Amniotic stem cell (primary cell): ENCODE measurements at places on chromosomes 2 and 18.

- no peak for DNase-seq
Measured at GRCh38 chr18:23460285-23461273, 7.5 kb downstream of the RIOK3 start.

DNA sequence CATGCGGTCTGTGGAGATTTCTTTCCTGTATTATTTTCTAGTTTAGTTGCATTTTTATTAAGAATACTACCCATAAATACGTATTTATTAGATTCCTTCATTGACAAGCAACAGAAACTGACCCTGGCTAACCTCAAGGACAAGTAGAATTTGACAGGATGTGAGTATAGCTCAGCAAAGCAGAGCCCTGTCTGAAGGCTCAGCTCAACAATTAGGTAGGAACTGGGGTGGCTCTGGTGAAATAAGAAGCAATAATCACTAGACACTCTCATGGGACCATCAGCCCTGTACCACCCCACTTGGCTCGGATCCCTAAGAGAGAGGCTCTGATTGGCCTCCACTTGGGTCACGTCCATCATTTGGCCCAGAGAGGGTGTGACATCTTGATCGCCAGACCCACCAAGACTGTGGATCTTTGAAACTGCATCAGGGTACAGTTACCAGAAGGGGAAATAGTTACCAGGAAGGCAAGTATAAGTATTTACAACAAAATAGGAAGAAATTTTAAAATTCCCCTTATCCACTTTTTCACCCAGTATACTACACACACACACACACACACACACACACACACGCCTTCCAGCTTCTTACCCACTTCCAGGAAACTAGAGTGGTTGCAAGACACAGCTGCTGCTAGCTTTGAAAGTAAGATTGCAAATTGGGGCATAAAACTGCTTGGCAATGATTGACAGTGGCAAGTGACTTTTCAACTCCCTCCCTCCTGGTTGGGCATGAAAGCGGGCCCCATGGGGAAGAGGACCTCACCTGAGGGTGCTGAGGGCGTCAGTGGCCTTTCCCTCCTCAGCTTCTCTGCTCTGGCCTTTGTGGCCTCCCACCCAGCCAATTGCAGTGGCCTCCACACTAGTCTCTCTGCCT lies 41.8 kb downstream of the KCTD18 start:
- DNase-seq = no peak

- no peak for DNase-seq
Measured at GRCh38 chr2:220272656-220273055, 645.2 kb downstream of the SLC4A3 start.

- DNase-seq = no peak
Measured at GRCh38 chr2:3754795-3755194, 51.4 kb downstream of the DCDC2C start.

- DNase-seq = no peak
Measured at GRCh38 chr18:23803755-23804154, 114.5 kb downstream of the LAMA3 start.

DNA sequence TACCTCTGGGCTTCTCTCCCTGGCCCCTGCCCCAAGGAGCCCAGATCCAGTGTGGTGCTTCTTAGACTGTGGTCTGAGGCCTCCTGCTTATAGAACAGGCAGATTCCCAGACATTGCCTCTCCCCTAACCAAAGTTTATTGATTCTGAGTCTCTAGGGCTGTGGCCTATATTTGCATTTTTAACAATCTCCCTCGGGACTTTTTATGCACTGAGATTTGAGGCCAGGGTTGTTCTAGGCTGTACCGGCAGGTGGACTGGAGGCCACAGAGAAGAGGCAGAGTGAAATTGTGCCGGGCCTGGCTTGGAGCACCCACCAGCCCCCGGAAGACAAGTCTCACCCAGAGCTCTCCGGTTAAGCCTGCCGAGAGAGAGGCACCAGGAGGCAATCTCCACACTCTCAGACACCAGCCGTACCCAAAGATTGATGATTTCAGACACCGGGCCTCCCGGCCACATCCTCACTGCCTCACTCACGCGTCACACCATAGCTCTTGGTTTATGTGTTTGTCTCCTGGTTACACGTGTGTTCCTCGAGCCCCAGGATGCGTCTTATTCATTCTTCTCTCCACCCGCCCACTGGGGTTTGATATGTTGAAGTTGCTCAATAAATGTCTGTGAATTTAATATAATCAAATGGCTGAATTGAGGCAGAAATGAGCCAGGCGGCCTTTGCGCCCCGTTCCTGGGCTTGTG lies 203.7 kb downstream of the KLHL29 start:
- no peak for DNase-seq

DNA sequence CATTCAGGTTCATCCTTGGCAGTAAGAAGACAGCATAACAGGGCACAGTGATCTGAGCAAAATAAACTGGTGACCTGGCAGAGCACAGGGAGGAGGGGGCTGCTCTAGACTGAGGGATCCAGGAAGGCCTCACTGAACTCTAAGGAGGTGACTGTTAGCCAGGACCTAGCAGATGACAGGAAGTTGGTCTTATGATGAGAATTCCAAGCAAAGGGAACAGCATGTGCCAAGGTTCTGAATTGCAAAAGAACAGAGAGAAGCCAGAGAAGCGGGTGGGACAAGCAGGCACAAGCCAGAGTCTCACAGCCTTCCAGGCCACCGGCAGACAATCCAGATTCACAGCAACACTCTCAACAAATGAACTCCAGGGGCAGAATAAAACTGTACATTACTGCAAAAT lies 152.7 kb upstream of the PTPRM start:
- DNase-seq = no peak

DNA sequence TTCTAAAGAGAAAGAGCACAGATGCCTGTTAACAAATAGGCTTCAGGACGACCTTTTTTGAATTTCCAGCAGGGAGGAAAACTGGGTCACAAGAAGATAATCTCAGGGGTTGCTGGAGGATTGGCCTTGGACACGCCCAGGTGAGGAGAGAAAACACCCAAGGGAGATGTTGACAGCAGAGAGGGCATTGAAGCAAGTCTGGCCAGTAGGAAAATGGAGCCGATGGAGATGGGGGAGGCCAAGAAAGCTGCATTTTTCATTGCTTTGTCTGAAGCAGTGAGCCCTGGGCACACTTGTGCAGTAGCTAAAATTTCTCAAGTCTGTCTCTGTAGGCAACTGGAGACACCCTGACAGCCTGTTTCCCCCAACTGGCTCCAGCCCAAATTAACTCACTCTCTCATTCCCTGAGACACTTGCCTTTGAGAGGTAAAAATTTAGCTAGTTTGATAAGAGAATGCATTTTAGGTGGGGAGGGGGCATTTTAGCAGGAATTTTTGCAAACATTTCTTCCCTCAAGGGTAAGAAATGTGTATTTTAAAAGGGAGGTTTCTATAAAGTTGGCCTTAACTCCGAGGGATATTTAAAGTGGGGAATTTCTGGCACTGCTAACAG lies 165.5 kb downstream of the TGIF1 start:
- no peak for DNase-seq

DNA sequence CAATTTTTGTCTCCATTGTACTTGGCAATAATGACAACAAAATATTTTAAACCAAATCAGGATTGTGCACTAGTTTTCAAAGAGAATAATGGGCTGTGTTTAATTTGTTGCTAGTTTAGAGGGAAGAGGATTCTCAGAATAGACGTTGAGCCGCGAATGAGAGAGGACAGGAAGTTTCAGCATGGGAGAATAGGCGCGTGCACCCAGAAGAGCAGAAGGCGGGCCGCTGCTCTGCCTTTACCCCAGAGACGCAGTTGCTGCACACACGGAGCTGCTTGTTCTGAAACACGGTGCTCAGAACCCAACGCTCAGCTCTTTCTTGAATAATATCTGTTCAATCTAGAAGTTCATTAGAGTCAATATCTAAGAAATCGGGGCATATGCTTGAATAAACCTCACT lies 223.4 kb downstream of the MYT1L start:
- DNase-seq = no peak

DNA sequence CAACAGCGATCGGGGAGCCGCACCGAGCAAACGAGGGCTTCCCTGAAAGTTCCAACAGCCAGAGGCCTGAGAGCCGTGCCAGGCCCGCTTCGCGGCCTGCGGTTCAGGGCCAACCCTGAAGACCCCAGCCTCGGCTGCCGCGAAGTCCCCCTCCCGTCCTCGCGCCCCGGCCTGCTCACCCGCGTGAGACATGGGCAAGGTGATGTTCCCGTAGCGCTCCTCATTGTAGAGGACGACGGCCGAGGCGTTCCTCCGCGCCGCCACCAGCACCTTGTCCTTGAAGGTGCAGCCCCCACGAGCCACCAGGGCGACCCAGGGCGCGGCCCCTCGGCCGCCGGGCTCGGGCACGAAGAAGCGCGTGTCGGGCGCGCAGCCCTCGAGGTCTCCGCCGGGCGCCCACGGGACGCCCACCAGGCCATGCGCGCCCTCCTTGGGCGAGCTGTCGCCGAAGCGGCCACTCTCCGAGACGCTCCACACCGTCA lies 510 bp downstream of the RNF149 start:
- DNase-seq = no peak

- no peak for DNase-seq
Measured at GRCh38 chr2:77161009-77161408, 361.2 kb downstream of the LRRTM4 start.

DNA sequence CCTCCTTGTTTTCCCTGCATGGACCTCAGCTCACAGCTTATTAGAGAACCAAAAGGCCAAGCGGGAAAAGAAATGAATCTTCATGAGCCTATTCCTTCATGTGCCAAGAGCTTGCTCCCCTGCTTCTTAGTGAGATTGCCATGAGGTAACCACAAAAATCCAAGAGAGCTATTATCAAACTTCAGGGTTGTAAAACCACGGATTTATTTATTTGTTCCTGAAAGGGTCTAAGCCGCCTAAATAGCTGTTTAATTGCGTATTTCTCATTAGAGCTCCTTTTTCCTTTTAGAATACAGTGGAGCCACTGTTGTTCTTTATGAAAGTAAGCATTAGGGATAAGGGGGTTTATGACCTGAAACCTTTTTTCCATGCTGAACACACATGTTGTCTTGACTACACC lies 58.0 kb downstream of the SRD5A2 start:
- DNase-seq = no peak

- DNase-seq = no peak
Measured at GRCh38 chr2:205733648-205734047, 51.3 kb downstream of the NRP2 start.

DNA sequence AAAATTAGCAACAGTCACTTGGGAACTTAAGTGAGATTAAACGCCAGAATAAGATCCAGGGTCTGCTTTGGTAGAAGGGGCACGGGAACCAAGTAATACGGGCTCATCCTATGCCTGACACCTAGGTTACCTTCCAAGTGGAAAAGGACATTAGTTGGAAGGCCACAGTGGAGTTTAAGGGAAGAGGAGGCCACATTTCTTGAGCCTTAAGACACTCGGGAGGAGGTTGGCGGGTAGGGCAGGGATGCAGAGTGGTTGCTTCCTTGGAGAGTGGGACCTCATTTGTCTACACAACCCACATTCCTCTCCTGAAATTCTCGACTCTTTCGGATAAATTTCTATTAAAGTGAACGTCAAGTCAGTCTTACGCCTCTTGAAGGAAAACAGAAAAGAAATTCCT lies 510 bp upstream of the DNAH6 start:
- no peak for DNase-seq

GRCh38 chr2:22934747-22935146 lies 450.2 kb upstream of the KLHL29 start:
- no peak for DNase-seq

GRCh38 chr2:197372592-197372991 lies 62.0 kb upstream of the ANKRD44 start:
- DNase-seq = no peak

- no peak for DNase-seq
Measured at GRCh38 chr2:3125001-3125760, 252.4 kb downstream of the EIPR1 start.

GRCh38 chr2:39234754-39235153 lies 9.0 kb downstream of the CDKL4 start:
- no peak for DNase-seq

GRCh38 chr18:75159646-75160356 lies 49.1 kb downstream of the PTGR3 start:
- DNase-seq = no peak

GRCh38 chr2:200698217-200698616 lies 112.4 kb downstream of the AOX1 start:
- no peak for DNase-seq

- DNase-seq = no peak
Measured at GRCh38 chr2:201952187-201952586, 81.5 kb upstream of the FZD7 start.

DNA sequence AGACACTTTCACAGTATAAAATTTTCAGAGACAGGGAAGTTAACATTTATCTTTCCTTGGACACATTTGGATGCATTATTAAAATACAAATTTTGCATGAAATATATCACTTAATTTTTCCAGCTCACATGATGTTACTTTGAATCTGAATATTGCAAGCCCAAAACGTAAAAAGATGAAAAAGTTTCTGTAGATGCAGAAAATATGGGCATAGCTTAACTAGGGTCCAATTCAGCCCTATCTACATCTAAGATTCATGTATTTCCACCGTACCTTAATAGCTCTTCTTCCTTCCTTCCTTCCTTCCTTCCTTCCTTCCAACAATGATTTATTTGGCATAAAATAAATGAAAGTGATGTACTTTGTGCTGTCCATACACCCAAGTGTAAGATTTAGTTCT lies 1084.6 kb upstream of the TMEFF2 start:
- no peak for DNase-seq

DNA sequence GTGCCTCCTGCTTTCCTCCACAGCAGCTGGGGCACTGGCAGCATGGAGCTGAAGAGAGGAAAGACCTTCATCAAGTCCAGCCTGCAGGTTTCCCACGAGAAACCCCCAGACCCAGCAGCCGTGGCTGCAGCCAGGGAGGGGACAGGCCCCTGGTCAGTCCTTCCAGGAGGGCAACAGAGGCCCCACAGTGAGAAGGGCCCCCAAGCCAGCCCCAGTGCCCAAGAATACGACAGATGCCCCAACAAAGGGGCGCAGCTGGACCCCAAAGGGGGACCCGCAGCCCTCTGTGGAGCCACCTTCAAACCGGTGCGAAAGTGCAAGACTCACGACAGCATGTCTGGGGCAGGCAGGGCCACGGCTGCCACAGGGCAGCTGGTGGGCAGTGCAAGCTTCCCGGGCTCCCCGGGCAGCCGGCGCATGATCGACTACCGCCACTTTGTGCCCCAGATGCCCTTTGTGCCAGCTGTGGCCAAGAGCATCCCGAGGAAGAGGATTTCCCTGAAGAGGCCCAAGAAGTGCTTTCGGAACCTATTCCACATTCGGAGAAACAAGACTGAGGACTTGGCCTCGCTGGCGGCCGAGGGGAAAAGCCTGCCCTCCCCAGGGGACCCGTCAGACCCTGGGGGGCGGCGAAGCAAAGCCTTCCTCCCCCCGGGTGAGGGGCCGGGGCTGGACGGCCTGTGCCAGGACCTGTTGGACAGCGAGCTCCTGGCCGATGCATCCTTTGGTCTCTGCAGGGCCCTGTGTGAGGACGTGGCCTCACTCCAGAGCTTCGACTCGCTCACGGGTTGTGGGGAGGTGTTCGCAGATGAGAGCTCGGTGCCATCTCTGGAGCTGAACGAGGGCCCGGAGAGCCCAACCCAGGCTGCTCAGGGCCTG lies 6.9 kb downstream of the AMER3 start:
- no peak for DNase-seq

DNA sequence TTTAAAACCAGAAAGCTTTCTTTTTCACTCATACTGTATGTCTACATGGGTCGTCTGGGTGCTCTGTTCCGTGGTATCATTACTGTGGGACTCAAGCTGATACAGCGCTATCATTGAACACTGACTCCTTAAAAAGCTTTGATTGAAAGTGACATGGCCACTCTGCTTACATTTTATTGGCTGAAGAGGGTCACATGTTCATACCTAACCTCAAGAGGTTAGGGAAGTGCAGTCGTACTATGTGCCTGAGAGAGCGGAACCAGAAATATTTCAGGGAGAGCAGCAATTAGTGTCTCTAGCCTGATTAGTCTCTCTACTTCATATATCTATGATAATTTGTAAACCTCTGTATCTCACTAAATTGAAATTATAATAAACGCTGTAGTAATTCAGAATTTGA lies 43.5 kb downstream of the PSMD14 start:
- DNase-seq = no peak
